ENCODE measurements at places on chromosomes 4 and X.

- no peak for DNase-seq
Measured at GRCh38 chr4:146278986-146279385, 64.6 kb downstream of the REELD1 start.

GRCh38 chr4:41814565-41814964 lies 66.0 kb upstream of the PHOX2B start:
- no peak for DNase-seq

GRCh38 chr4:176335421-176335820 lies 15.7 kb downstream of the SPCS3 start:
- DNase-seq: no peak

GRCh38 chr4:90184560-90184959 lies 57.4 kb downstream of the CCSER1 start:
- no peak for DNase-seq
